AG04450 (cell line): ENCODE measurements at places on chromosomes 4 and X. TPM values are rescaled to one million over a fixed set of nuclear protein-coding genes. Genes with fewer than 3 reads are reported as not detected.

DNA sequence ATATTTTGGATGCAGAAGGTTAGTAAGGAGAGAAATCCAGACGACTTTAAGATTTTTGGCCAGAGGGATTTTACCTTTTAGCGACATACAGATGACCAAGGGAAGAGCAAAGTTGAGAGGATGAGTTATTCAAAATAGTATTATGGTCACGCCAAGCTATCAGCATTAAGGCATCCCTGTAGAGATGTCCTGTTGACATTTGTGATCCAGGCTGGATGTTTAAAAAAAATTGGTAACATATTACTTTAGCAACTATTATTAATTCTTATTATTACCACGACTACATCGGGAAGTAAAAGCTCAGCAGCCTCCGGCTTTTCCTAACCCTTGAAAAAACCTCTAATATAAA is 562 bp upstream of the OSTC start:
- no peak for DNase-seq

STK26 gene
- 0.25 and 0.61 TPM in 2 replicates for polyA plus RNA-seq

TRIM75 gene
- polyA plus RNA-seq: not detected in 2 replicates

POU3F4 gene
- not detected in 2 replicates for polyA plus RNA-seq

DNA sequence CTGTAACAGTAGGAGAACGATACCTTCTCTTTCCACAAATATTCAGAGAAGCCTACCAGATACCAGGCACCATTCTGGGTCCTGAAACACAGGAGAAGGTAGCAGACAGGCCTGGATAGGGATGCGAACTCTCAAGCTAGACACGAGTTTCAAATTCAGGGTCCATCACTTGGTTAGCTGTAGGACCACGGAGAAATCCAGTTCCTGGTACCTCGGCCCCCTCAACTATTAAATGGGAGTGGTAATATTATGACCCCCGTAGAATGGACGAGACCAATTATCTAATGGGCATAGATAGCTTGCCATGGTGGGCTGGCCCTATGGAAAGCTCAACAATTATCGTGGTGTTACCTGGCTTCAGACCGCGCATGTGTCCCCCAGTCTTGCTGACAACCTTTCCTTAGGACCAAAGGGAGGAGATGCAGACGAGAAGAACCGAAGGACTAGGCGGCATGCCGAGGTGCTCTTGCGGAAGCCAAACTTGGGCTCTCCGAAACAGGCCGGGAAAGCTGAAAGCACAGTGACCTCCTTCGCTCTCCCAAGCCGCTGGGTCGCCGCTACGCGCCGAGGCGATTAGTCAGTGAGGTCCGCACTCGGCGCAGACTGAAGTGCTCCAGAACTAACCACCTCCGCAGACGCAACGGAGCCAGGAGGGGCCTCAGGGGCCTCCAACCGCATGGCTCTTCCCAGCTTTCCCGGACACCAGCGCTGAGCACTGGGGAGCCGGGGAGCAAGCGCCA is 19.6 kb downstream of the NKX3-2 start:
- no peak for DNase-seq

GRCh38 chr4:6198768-6199421 is 1.5 kb downstream of the JAKMIP1 start:
- DNase-seq: no peak

RHOXF2B gene
- polyA plus RNA-seq: not detected in 2 replicates
